ENCODE measurements at places on chromosomes 3 and 15.

GRCh38 chr3:150184426-150185071, 213.9 kb upstream of the PFN2 start:
- DNase-seq, result no peak

DNA sequence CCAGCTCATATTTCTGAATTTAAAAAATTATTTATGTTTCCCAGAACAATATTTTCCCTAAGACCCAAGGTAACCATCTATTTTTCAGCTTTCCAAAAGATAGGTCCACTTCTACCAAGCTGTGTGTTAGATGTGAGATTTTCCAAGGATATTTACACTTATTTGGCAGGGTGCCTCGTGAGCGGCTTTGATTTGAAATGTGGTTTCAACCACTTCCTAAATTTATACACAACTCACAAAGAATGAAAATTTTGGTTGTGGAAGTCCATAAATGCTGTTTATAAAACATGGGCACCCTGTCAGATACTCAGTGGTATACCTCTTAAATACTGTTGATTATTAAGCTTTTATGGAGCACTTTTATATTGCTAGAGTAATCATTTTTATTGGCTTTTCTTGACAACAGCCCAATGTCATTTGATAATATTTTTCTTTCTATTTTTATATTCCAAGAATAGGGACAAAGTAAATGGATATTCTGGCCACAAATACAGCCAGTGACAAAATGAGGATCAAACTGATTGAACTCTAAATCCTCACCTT, 57.6 kb downstream of the GAP43 start:
- no peak for DNase-seq

- no peak for DNase-seq
Observed at GRCh38 chr15:44101286-44101685, 93.8 kb downstream of the FRMD5 start.

DNA sequence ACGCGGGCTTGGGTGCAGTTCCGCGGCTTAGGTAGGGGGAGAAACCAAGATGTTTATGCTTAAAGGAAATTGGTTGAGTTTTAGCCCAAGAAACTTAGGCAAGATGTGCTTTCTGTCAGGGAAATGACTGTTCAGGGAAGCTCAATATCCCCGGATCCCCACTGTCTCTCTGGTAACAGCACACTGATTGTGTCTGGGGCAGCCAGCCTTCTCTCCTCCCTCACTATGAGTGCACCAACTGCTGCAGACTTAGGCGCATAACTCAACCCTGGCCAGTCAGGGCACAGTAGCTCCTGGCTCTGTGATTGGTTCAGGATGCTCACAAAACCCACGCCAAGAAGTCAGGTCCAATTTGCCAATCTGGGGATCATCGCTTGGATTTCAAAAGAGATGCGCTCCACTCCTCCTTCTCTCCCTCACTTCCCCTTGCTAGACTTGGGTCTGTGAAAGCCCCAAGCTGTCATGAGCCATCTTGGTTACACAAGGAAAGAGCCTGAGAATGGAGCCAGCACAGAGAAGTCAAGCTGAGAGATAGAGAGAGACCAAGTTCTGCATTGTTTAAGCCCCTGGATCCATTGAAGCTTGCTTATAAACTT, 42.5 kb upstream of the CACNA2D3 start:
- DNase-seq, result no peak

- no peak for DNase-seq
Observed at GRCh38 chr3:183984127-183984740, 33.5 kb downstream of the ABCC5 start.

- DNase-seq, result no peak
Observed at GRCh38 chr15:54810031-54810430, 386.7 kb downstream of the RSL24D1 start.

GRCh38 chr3:46472736-46473135, 8.0 kb upstream of the LTF start:
- DNase-seq, result no peak

GRCh38 chr3:191239407-191240031, 40.5 kb downstream of the OSTN start:
- DNase-seq, result no peak

DNA sequence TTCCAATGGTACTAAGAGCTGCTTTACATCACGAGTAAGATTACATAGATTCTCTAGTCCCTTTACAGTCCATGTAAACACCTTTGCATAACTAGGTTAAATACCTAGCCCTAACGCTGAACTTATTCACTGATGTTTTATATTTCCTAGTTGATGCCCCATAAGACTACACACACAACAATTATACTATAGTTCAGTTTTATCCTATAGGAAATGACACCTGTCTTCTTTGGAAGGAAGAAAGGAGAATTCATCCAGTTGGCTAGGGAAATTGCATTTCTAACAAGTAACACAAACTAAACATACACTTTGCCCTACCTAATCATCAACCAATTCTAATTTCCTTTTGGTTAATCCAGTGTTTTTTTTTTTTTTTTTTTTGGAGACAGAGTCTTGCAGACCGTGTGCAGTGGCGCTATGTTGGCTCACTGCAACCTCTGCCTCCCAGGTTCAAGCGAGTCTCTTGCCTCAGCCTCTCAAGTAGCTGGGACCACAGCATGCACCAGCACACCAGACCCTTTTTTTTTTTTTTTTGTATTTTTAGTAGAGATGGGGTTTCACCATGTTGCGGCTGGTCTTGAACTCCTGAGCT, 13.9 kb downstream of the PDE12 start:
- DNase-seq, result no peak

DNA sequence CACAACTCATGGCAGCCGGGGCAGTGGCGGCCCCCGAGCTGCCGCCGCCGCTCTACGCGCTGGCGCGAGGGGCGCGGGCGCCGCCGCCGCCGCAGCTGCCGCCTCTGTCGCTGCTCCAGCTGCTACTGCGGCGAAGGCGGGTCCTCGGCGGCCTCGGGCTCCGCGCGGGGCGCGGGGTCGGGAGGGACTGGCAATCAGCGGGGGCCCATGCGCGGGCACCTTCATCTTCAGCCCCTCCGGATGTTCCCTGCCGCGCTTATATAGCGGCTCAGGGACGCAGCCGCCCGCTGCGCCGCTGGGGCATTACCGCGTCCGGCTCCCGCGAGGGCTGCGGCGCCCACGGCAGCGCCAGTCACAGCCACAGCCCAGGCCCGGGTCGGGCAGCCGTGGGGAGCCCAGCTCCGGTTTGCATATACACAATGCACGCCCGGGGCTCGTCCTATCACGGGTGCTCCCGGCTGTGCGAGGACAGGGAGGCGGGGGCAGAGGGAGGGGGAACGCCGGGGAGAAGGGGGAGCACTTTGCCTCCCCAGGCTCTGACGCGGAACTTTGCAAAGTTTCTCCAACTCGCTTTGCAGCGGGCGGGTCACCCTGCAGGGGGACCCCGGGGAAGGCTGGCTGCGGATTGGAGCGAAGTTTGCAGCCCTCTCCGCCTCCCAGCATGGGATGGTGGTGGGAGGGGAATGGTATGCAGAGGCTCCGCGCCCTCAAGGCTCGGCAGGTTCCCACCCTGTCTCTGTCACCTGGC, at the start of gene VGLL3:
Gene VGLL3 (minus strand): TSS at position 416 of the 748 bp plus-strand sequence. CDS start 406 bp downstream, at position 10.
- DNase-seq, result no peak
